ENCODE measurements at places on chromosomes 13 and 19. TPM values are rescaled to one million over a fixed set of nuclear protein-coding genes. Genes with fewer than 3 reads are reported as not detected.

DAND5 gene
- polyA plus RNA-seq, result not detected

CLC gene
- polyA plus RNA-seq, result not detected

DACH1 gene
- not detected for polyA plus RNA-seq

ELAVL3 gene
- polyA plus RNA-seq, result not detected

ZNF536 gene
- polyA plus RNA-seq, result not detected

KCNRG gene
- 0.88 TPM for polyA plus RNA-seq

ZNF415 gene
- 7.1 TPM for polyA plus RNA-seq

ARHGEF1 gene
- 129 TPM for polyA plus RNA-seq

RXFP2 gene
- polyA plus RNA-seq, result not detected

MCEMP1 gene
- polyA plus RNA-seq, result 0.39 TPM

C19orf44 gene
- polyA plus RNA-seq, result 1.2 TPM

ZSCAN1 gene
- not detected for polyA plus RNA-seq

FFAR3 gene
- polyA plus RNA-seq, result not detected

MYADM gene
- polyA plus RNA-seq, result 56.4 TPM

ARRDC5 gene
- polyA plus RNA-seq, result 2.5 TPM

CRTC1 gene
- 1.4 TPM for polyA plus RNA-seq

BIVM gene
- 7.5 TPM for polyA plus RNA-seq

SIGLEC11 gene
- polyA plus RNA-seq, result not detected

ZNF700 gene
- polyA plus RNA-seq, result 1.9 TPM

CSNK1G2 gene
- polyA plus RNA-seq, result 40.7 TPM

PEAK3 gene
- 0.33 TPM for polyA plus RNA-seq

PROZ gene
- polyA plus RNA-seq, result not detected

LILRA2 gene
- 2.7 TPM for polyA plus RNA-seq

ZNF69 gene
- 1.7 TPM for polyA plus RNA-seq
